ENCODE measurements at places on chromosomes 16 and 17.

- DNase-seq, result no peak
These were observed 182.4 kb downstream of the TOX3 start for GRCh38 chr16:52364500-52364899.

GRCh38 chr17:59427425-59427921 lies 96.0 kb downstream of the YPEL2 start:
- no peak for DNase-seq

DNA sequence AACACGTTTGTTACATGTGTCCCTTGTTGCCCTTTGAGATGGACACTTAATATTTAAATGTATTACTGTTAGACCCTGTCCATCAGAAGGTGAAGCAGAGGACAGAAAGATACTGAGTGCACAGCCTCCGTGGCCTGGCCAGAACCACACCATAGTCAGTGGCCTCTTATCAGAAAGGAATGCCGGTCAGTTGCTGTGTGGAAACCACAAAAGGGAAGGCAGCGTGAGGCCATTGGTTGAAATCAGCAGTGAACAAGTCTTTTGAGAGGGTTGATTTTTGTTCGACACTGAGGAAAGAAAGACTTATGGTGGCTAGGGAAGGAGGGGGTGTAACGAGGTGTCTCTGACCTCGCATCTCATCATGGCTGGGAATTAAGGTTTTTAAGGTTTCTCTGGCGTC lies 85.4 kb upstream of the CLEC18A start:
- no peak for DNase-seq

DNA sequence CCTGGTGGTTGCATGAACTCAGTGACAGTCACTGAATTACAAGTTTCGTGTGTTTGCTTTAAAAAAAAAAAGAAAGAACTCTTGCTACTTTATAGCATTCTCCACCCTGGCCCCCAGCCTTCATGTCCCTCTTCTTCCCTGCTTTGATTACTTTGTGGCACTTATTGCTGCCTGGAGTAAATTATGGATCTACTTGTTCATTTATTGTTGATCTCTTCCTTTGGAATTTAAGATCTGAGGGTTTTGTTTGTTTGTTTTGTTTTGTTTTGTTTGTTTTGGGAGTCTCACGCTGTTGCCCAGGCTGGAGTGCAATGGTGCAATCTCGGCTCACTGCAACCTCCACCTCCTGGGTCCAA lies 126.5 kb downstream of the ABCC6 start:
- no peak for DNase-seq

DNA sequence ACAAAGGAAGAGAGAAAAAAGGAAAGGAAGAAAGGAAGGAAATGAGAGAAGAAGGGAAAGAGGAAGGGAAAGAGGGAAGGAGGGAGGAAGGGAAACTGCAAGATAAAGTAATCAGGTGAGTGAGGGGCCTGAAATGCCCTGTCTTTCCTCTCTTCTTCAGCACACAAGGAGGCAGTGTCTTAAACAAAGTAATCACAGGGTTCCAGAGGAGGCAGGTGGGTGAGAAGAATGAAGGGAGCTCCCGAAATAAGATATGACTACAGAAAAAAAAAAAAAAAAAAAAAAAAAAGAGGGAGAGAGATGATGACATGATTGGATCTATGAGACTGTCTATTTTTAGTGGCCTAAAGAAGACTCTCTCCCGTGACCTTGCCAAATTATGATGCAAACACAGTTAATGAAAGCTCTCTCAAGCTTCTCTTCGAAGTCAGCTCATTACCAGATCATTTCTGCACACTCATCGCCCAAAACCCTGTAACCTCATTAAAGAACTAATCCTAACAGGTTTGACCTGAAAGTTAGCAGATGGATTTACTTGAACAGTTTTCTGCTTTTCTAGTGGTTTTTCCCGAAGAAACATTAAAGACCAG lies 53.6 kb downstream of the CDH11 start:
- no peak for DNase-seq

- DNase-seq, result no peak
These were observed 31.6 kb downstream of the AATF start for GRCh38 chr17:36980280-36980761.

DNA sequence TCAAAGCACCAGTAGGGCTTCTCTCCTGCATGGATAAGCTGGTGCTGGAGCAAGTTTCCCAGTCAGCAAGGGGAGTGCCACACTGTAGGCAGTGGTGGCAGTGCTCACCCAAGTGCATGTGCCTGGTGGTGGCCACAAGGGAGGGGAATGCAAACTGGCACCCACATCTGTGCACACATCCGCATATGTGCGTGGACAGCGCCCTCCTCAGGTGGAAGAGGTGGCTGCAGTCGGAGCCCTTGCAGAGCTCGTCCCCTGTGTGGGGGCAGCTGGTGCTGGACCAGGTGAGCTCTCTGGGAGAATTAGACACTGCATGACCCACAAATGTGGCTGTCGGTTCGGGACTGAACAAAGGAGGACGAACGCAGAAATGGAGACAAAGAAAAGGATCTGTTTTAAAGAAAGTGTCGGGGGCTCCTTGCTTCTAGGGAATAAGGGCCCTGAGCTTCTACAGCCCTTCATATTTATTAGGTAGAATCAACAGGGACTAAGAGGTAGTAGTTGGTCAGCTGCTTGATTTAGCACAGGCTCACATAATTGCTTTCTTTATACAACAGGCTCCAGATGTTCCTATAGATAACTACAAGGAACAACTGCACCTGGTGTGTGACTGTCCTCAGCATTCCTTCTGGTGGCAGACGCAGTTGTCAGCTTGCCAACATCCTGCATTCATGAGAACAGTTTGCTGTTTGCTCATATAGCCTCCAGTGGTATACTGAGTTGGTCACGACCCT lies 5.3 kb upstream of the ZNF689 start:
- DNase-seq, result peak; percentile 70

- no peak for DNase-seq
These were observed 1.5 kb upstream of the PSMD3 start for GRCh38 chr17:39979016-39979670.

DNA sequence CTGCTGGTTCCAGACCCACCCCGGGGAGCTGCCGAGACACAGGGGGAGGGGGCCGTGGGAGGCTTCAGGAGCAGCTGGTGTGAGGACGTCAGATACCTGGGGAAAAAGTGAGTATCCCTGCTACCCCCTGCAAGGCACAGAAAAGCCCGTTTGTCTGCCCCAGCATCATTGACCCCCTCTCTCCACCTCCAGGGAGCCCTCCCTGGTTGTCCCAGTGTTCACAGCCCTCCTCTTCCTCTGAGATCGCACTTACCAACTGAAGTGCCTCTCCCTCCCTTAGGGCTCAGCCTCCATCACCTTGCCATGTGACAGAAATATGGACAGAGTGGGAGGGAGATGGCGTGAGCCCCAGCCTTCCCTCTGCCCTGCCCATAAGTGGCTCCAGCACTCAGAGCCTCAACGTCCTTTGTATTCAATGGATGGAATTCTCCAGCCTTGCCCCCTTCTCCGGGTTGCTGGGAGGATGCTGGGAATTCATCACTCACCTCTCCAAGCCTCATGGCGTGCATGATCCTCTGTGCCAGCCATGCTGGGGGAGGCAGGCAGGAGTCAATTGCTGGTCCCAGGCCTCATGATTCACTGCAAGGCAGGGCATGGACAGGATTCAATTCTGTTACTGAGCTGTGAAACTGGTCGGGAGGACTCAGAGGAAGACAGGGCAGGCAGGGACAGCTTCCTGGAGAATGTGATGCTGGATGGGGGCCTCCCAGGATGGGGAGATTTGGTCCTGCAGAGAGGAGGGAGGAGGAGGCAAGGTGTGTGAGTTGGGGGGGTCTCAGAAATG lies 14.6 kb downstream of the SPNS3 start:
- DNase-seq, result no peak

GRCh38 chr17:282000-282911 lies 70.4 kb downstream of the RPH3AL start:
- DNase-seq, result no peak

- DNase-seq, result peak; percentile 35
These were observed 16.8 kb downstream of the NQO1 start for GRCh38 chr16:69709456-69710084.

- DNase-seq, result no peak
These were observed 1.2 kb downstream of the SIAH1 start for GRCh38 chr16:48383877-48384519.

Data from NCI-H345 (cell line).